ENCODE measurements at places on chromosomes 7 and 10.

- DNase-seq = no peak
These were observed 28.0 kb upstream of the SLC39A12 start for GRCh38 chr10:17923728-17924127.

GRCh38 chr7:22683379-22683778 lies 43.6 kb upstream of the IL6 start:
- no peak for DNase-seq

DNA sequence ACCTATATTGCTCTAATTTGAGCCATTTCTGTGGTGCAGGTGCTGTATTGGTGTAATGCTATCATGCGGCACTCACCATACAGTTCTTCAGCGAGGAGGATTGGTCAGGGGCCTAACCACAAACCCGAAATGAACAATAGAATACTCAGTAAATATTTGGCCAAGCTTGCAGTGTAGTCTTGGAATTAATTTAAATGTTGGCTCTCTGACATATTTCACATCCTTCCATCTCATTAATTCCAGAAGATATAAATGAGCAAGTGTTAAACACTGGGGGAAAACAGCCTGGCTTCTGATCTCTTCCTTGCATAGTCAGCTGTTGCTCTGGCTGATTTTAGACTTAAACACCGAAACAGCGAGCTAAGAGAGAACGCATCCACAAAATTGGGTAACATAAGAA lies 663.1 kb upstream of the GHITM start:
- no peak for DNase-seq

DNA sequence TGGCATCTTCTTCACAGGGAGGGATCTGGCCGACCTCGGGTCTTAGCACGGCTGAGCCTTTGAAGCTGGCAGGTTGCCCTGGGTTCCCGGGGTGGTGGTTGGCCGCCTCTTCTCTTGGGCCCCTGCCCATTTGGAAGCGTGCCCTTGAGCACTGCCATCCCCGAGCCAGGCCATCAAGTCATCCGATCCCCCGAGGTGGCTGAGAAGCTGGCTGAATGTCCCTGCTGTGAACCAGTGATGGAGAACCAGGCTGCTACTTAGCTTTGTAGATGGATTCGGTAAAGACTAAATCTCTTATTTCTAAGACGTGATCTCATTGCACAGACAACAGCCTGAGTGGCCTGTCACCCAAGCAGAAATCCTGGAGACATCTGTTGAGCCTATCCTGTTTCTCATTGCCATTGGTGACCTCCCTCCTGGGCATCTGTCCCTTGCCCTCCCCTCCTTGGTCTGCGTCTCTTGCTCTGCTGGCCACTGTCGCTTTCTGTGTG lies 74.3 kb downstream of the GRK5 start:
- no peak for DNase-seq

- DNase-seq = no peak
These were observed 355.6 kb downstream of the ETV1 start for GRCh38 chr7:13633857-13634256.

- DNase-seq = no peak
These were observed 131.3 kb downstream of the CTTNBP2 start for GRCh38 chr7:117741962-117742361.

- DNase-seq = no peak
These were observed 90.7 kb downstream of the LRRC4 start for GRCh38 chr7:127940381-127941160.

GRCh38 chr10:86177537-86178155 lies 188.9 kb downstream of the GRID1 start:
- no peak for DNase-seq

DNA sequence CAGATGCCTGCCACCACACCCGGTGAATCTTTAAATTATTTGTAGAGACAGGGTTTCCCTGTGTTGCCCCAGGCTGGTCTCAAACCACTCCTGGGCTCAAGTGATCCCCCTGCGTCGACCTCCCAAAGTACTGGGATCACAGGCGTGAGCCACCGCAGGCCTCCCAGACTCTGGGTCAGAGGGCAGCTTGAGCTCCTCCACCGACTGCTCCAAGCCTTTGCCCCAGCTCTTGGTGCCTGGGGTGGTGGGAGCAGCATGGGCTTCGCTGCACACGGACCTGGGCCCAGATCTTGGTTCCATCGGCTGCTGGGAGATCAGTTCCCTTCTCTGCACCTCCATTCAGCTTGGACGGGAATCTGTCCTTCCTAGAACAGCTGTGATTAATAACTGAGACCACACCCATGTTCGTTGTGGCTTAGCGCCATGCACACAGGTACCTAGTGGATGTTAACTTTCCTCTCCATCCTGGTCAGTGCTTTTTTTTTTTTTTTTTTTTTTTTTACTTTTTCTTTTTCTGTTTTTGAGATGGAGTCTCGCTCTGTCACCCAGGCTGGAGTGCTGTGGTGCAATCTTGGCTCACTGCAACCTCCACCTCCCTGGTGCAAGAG lies 125.3 kb downstream of the CUX1 start:
- DNase-seq = no peak

- no peak for DNase-seq
These were observed 24.0 kb upstream of the VWA2 start for GRCh38 chr10:114215033-114215432.

- DNase-seq = no peak
These were observed 118.4 kb upstream of the PDLIM1 start for GRCh38 chr10:95408983-95409873.

- no peak for DNase-seq
These were observed 7.2 kb downstream of the RGS10 start for GRCh38 chr10:119535305-119535704.

GRCh38 chr10:87923233-87923632 lies 59.8 kb downstream of the PTEN start:
- no peak for DNase-seq

- DNase-seq = no peak
These were observed 1.3 kb downstream of the STK17A start for GRCh38 chr7:43584195-43584586.

GRCh38 chr7:150948791-150949251 lies 29.3 kb downstream of the KCNH2 start:
- DNase-seq = no peak

DNA sequence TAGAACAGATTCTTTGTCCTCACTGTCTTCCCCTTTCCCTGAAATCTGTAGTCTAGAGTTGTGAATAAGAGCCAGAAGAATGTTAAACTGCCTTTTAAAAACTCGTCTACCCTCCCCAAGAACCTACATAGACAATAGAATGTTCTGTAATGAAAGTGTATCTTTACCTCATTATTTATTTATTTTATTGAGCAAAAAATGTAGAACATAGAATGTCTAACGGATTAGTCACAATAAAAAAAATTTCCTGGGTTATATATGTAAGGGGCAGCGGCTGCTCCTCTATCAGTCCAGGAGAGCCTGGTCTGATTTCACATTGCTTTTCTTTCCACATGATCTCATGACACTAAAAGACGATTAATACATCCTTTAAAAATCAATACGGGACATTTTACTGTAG lies 135.7 kb downstream of the SDK1 start:
- no peak for DNase-seq

DNA sequence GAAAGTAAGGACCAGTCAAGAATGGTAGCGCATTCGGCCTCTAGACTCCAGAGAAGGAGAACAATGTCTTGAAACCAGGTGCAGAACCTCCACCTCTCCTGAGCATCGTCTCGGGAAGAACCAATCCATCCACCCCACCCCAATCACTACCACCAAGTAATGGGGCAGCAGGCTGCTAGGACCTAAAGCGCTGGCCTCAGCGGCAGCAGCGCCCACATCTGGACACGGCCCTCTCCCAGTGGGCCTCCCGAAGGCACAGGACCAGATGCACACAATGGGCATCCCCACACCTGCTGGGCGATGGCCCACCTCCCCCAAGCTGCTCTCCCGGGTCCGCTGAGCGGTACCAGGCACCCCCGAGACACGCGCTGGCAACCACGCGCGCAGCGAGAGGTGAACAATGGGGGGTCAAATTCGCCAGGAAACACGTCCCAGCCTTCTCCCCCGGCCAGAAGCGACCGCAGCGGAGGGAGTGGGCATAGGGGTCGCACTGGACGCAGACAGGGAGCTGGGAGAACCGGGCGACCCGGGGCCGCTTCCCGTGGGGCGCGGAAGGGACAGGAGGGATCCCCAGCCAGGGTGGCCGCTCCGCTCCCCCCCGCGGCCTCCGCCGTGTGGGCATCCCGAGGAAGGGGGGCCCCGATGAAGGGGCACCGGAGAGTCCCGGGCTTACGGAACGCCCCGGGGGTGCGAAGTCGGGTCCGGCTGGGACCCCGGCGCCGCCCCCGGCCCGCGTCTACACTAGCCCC lies 506 bp downstream of the CTTNBP2 start:
- no peak for DNase-seq

- no peak for DNase-seq
These were observed 1.1 kb upstream of the MKLN1 start for GRCh38 chr7:131326576-131326975.

- no peak for DNase-seq
These were observed 35.0 kb downstream of the UNC5B start for GRCh38 chr10:71247414-71247705.

- DNase-seq = no peak
These were observed 452 bp downstream of the SAMD9 start for GRCh38 chr7:93117327-93117726.

GRCh38 chr7:116730097-116731022 lies 58.4 kb downstream of the MET start:
- no peak for DNase-seq

GRCh38 chr10:31952066-31952465 lies 23.4 kb upstream of the ARHGAP12 start:
- no peak for DNase-seq

DNA sequence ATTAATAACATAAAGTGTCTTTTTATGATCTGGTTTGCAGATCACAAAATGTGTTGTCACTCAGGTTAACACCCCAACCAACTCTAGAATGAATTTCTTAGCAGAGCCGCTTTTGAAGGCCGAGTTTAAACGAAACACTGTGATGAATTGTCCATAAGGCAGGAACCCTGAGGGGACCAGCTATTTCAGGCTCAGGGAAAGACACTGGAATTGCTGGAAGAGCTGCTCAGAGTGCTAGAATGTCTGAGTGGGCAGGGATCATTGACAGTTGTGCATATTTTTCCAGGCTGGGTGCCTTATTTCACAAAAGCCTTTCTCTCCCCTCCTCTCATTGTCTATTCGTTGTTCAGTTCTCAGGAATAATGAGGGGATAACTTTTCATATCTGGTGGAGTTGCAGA lies 68.7 kb upstream of the PRKG1 start:
- no peak for DNase-seq

DNA sequence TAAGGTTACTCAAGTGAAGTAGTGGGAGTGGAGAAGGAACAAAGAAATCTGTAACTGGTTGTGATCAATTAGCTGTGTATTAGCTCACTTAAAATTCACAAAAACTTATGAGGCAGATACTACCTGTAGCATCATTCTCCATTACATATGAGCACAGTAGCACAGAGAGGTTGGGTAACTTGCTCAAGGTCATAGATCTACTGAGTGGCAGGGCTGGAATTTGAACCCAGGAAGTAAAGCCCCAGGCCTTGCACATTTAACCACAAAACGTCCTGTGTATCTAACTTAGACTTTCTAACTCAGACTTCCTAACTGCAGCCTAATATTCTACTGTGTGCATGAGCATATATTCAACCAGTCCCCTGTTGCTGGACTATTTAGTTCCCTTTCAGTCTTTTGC lies 5.6 kb upstream of the SLF2 start:
- DNase-seq = no peak

- peak; percentile 74 for DNase-seq
These were observed 166.3 kb downstream of the NEURL1 start for GRCh38 chr10:103659674-103660363.

DNA sequence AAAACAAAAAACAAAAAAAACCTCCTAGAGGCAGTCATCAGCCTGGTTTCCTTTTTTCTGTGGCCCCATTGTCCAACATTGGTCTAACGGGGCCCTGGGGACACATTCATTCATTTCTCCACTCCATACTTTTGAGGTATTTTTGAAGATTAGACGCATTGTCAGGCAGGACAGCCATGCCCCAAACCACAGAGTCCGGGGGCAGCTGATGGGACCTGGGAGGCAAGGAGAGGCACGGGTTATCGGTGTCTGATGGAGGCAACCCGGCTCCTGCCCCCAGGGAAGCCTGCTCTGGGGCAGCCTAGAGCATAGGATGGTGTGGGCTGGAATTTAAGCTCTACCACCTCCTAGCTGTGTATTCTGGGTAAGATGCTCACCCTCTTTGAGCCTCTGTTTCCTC lies 6.5 kb upstream of the RABGEF1 start:
- no peak for DNase-seq

DNA sequence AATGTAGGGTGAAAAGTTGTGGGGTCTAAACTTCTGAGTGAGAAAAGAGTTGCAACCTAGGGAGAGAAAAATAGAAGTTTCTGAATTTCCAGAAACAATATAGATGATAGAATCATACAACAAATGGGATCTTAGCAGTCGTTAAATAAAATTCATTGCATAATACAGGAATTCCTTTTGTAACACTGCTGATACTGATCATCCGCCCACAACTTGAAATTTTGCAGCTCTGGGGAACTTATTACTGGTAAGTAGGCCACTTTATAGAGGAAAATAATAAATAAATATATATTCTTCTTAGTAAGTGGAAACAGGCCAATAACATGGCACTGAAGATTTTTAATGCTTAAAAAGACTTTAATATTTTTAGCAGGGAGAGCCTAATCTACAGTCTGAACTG lies 81.9 kb upstream of the SMIM30 start:
- DNase-seq = no peak

- DNase-seq = no peak
These were observed 155.8 kb downstream of the MALRD1 start for GRCh38 chr10:19204246-19204917.

DNA sequence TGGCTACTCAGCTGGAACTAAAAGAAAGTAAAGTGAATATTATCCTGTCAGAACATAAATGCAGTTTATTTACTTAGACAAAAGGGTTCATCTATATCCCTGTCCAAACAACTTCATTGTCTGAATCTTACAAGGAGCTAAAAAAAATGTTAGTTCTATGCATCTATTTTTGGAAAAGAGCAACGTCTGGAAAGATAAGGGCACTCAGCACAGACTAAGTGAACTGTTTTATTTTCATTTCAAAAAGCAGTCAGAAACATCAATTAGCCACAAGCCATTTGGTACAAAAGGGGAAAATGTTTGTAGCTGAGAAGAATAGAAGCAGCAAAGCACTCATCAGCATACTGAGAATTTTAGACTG lies 245.5 kb downstream of the FOXP2 start:
- no peak for DNase-seq

- no peak for DNase-seq
These were observed 99.3 kb upstream of the THSD7A start for GRCh38 chr7:11931307-11931706.

GRCh38 chr10:60921633-60922032 lies 22.4 kb downstream of the RHOBTB1 start:
- DNase-seq = no peak

DNA sequence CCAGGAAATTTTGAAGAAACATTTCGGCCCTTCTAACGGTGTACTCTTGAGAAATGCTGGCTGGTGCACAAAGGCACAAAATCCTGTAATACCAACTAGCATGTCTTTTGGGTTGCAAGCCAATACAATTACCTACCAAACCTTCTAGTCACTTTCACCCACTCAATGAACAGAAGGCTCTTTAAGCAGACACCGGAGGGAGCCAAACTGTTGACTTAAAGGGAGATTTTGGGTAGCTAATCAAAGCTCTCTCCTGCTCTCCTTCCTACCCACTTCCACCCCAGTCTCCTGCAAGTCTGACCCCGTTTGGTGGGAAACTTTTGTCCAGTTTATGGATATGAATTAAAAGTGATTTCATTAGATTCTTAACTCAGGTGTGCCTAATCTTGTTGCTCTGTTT lies 24.0 kb downstream of the GRM3 start:
- no peak for DNase-seq

- no peak for DNase-seq
These were observed 1.7 kb downstream of the CCSER2 start for GRCh38 chr10:84329986-84330651.
